ENCODE measurements at places on chromosomes 5 and 9.

GRCh38 chr5:76709762-76710161, 6.2 kb upstream of the F2R start:
- DNase-seq = no peak

DNA sequence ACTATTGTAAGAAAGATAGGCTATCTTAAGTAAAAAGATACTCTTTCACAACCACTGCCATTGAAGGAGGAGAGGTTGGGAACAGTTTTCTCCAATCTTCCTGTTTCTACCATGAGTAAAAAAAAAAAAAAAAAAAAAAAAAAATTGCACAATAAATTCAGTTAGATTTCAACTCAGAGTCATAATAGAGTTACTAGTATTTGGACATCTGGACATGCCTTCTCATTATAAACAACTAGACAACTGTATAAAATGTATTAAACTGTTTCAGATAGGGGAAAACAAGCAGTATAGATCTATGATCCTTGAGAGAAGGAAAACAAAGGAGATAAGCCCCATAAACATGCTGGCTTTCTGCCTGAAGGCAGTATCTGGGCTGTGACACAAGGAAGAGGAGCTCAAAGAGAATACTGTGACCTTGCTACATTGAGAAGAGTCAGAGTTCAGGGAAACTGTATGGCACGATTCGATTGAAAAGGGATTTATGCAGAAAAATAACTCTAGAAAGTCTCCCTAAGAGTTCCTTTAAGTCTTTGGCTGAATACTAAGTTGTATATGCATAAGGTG, 249.2 kb upstream of the POU5F2 start:
- no peak for DNase-seq

DNA sequence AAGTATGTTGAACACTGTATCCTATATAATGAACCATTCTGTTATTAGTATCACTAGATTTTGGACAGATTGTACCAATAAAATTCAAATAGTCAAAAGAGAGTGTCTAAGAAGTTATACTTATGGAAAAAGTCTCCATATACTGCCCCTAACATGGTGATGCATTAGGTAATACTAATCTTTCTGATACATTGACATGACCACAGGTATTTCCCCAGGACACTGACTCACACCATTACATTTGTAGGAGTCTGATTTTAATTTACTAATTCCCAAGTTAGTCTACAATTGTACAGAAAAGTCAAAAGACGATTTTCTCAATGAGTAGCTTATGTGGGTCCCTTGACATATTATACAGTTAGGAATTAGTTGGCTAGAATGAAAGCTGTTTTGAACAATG, 593.8 kb downstream of the ISL1 start:
- no peak for DNase-seq

- peak; percentile 39 for DNase-seq
Observed at GRCh38 chr5:10421896-10422691, 19.6 kb upstream of the ROPN1L start.

GRCh38 chr5:96124589-96124988, 162.9 kb upstream of the ELL2 start:
- DNase-seq = no peak

DNA sequence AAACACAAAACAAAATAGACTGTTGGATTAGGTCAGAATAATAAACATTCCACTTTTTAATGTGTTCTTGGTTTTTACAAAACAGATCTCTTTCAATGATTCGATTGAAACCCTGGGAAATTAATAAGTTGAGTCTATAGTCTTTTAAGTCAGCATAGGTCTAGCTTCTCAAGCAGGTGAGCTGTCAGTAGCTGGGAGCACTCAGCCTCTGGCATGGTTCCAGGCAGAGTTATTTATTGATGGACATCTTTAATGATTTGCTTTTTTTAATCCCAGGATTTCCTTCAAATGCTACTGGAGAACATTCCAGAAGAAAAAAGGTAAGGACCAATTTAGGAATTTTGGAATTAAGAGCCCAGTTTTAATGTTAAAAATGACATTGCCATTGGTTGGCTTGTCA, 241.0 kb downstream of the AOPEP start:
- DNase-seq = no peak

- DNase-seq = no peak
Observed at GRCh38 chr9:35548571-35548970, 56.5 kb upstream of the TESK1 start.

GRCh38 chr9:135582541-135582940, 21.0 kb downstream of the PAEP start:
- DNase-seq = no peak

DNA sequence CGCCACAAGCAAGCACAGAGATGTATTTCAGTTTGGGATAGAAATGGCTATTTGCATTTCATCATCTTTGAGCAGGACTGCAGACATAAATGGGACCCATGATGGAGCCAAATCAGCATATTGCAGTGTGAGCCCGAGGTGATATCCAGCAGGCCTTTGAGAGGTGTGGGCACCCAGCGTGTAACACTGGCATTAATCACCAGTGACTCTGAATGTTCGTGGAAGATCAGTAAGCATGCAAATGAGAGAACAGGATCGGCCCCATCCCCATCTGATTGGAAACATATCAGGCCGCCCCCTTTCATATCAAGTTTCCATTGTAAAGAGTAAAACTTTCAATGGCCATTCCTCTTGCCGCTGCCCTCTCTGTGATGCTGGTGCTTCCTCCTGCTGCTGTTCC, 84.0 kb downstream of the GTF3C4 start:
- DNase-seq = no peak

GRCh38 chr9:116812231-116813030, 125.3 kb downstream of the TRIM32 start:
- no peak for DNase-seq

- no peak for DNase-seq
Observed at GRCh38 chr5:169503886-169504285, 79.7 kb upstream of the SPDL1 start.

DNA sequence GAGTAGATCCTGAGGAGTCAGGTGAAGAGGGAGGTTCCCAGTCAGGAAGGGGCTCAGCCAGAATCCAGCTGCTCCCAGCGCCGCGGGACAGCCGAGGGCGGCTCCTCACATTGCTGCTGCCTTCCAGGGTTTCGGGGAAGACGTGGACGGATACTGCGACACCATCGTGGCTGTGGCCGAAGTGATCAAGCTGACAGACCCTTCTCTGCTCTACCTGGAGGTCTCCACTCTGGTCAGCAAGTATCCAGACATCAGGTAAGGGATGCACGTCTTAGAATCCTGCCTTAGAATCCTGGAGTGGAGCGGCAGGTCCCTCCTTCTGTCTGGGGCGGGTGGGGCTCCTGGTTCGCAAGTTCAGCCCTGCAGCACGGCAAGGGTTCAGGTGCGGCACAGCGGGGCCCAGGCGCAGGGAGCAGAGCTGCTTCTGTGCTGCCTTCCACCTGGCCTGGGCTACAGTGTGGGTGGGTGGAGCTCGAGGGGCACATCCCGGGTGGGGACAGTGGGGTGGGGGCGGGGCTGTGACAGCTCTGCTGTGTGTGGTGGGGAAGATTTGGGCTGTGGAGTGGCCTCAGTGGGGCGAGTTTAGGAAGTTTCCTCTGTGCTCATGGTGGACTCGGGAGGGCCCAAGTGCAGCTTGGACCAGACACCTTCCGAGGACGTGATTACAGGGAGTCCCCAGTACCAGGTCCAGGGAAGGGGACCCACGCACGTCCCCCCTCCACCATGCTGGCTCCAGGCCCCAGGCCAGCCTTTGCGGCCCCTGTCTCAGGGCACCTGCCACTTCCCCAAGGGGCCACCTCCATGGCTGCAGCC, 22.8 kb downstream of the EXOC3 start:
- no peak for DNase-seq

DNA sequence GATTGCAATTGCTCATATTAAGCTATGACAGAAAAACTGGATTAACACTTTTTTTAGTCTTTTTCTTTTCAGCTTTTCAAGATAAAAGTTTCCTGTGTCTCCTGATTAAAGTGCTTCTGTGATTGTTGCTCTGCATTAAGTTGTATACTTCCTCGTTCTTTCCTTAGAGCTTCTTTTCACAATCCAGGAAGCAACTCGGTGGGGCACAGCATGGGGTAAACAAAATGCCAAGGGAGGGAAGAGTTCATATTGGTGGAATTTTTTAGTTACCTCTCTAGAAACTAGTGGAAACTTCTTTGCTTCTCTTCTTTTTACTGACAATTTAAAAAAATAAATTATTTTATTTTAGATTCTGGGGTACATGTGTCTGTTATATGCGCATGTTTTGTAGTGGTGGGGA, 37.8 kb upstream of the ARRDC3 start:
- no peak for DNase-seq

DNA sequence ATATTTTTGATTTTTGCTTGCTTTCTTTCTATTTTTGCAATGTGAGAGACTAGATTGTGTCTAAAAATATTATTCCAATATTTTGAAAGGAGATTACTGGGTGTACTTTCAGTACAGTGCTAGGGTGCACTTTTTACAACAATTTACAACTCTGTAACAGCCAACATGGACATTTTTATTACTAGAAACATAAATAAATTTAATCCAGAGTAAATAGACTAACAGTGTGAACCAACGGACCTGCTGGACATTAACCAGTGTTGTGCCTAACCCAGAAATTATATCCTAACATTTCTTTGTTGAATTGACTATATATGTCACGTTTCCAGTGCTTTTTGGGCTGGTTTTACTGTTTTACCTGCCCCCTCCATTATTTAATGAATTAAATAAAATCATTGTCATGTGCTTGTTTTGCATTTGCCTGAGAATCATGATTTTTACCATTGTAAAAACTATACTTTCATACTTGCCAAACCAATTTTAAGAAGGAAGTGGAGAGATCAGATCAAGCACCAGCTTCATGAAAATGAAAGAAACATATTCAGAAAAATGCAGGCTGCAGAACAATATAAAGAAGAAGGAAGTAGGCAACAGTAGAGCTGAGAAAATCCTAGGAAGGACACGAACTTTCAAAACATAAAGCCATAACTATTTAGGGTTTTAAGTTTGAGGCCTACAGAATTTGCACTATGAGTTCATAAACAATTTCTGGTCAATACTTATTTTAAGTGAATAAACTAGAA, 400.8 kb upstream of the PIK3R1 start:
- DNase-seq = no peak

GRCh38 chr9:72753266-72753893, 199.5 kb downstream of the ALDH1A1 start:
- DNase-seq = no peak

DNA sequence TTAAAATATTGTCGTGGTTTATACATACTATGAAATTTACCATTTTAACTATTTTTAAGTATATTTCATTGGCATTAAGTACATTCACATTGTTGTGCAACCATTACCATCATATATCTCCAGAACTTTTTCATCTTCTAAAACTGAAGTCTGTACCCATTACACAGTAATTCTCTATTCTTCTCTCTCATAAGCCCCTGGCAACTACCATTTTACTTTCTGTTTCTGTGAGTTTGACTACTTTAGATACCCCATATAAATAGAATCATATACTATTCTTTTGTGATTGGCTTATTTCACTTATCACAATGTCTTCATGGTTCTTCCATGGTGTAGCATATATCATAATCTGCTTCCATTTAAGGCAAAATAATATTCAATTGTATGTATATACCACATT, 30.3 kb downstream of the NDUFS4 start:
- no peak for DNase-seq

GRCh38 chr9:137278721-137279711, 1.5 kb downstream of the TOR4A start:
- DNase-seq = no peak

GRCh38 chr5:61468483-61468865, 136.4 kb downstream of the ZSWIM6 start:
- DNase-seq = no peak

GRCh38 chr5:172546196-172546595, 91.9 kb upstream of the SH3PXD2B start:
- no peak for DNase-seq

DNA sequence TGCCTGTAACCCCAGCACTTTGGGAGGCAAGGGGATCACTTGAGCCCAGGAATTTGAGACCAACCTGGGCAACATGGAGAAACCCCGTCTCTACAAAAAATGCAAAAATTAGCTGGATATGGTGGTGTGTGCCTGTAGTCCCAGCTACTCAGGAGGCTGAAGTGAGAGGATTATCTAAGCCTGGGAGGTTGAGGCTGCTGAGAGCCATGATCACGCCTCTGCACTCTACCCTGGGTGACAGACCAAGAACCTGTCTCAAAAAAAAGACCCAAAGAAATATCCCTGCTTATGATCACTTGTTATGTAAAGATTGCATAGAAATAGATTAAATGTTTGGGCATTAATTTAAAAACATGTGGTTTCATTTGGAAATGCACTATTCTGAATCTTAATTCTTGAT, 125.1 kb downstream of the UGCG start:
- no peak for DNase-seq

- no peak for DNase-seq
Observed at GRCh38 chr9:18605766-18606180, 131.8 kb downstream of the ADAMTSL1 start.

DNA sequence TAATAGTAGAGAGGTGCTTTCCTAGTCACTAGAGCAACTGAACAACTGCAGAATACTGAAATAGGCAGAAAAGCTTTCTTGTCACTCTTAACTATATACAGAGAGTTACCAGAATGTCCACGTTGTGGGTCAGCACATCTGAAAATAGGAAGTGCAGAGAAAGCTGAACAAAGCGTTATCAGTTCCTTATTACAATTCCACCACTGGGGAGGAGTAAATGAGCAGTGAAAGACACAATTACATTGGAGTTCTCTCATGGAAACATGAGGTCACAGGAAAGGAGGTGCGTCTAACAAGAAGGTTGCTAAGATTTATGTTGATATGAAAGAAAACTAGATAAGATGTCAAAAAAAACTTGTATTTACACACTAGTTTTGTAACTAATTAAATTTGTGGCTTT, 461.9 kb upstream of the COX7C start:
- no peak for DNase-seq

DNA sequence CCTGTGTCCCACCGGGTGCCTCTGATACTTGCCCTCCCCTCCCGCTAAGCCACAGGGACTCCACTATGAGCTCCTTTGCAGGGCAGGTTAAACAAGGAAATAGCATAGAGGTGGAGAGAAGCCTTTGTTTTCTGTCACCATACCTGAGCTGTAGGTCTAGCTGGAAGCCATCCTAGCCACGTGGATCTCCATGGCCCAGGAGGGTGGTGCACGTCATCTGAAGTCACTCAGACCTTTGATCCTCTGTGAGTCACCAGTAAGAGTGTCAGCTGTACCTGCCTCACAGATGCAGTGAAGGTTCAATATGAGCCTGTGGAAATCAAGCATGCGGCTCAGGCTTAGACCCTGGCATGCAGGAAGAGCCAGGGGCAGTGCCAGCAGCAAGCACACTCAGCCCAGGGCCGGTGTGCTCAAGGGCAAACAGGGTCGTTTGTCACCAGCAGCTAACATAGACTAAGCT, 55.1 kb downstream of the ASS1 start:
- DNase-seq = no peak

- DNase-seq = no peak
Observed at GRCh38 chr9:136949239-136949816, 2.7 kb upstream of the LCN12 start.

DNA sequence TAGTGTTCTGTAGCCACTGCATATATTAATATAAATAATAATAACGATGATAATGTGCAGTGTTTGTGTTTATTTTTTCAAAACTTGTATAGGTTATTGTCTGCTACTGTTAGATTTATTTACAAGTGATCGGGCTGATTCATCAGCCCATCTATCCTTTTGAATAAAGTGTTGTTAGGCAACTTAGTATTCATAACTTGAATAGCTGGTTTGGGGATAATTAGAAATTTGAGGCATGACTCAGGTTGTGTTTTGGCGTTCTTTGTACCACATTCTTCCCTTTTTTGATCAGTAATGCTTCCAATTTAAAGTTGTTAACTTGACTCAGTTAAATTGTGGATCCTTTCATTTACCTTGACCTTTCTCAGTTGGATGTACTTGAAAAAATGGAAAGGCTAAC, 69.7 kb downstream of the FOCAD start:
- DNase-seq = no peak

GRCh38 chr9:93677641-93678136, 101.3 kb downstream of the PHF2 start:
- DNase-seq = no peak
